A549 treated with CORT108297 at 1 μM for 4 hours (cell line): ENCODE measurements at places on chromosomes 2 and 18. TPM values are rescaled to one million over a fixed set of nuclear protein-coding genes. Genes with fewer than 3 reads are reported as not detected.

EMILIN1 gene
- total RNA-seq = 0.37 to 0.50 TPM (median 0.47 TPM) in 5 replicates

FAM110C gene
- total RNA-seq = 0.05 to 0.12 TPM (median 0.09 TPM) in 5 replicates

TMEM131 gene
- 11.5 to 16.0 TPM (median 14.9 TPM) in 5 replicates for total RNA-seq

CAPN14 gene
- total RNA-seq = 0.02 to 0.07 TPM (median 0.03 TPM) in 4 of 5 replicates, not detected in the other

ZSWIM2 gene
- total RNA-seq = not detected in 5 replicates

UGT1A6 gene
- 0.87 to 1.9 TPM (median 1.1 TPM) in 5 replicates for total RNA-seq

SKOR2 gene
- total RNA-seq = not detected in 5 replicates

KCNG2 gene
- not detected in 5 replicates for total RNA-seq

ENOSF1 gene
- total RNA-seq = 22.9 to 29.6 TPM (median 26.9 TPM) in 5 replicates

NEU4 gene
- total RNA-seq = 0.07 to 0.41 TPM (median 0.24 TPM) in 5 replicates

SLC5A7 gene
- not detected in 5 replicates for total RNA-seq

CFAP221 gene
- 0.17 to 0.48 TPM (median 0.32 TPM) in 5 replicates for total RNA-seq

C2orf66 gene
- 0.06 to 0.13 TPM (median 0.07 TPM) in 3 of 5 replicates, not detected in the others for total RNA-seq

ASAP2 gene
- total RNA-seq = 31.5 to 43.8 TPM (median 38.6 TPM) in 5 replicates

LRPPRC gene
- total RNA-seq = 87.6 to 107 TPM (median 101 TPM) in 5 replicates

TRIM43 gene
- total RNA-seq = 0.07 TPM in 1 of 5 replicates, not detected in the others

REEP1 gene
- 0.67 to 0.87 TPM (median 0.74 TPM) in 5 replicates for total RNA-seq
